NCI-H1092 (cell line): ENCODE measurements at places on chromosomes 2 and 18.
A peak's percentile ranks its signal among the peaks of the same experiment; 100 is the strongest.

DNA sequence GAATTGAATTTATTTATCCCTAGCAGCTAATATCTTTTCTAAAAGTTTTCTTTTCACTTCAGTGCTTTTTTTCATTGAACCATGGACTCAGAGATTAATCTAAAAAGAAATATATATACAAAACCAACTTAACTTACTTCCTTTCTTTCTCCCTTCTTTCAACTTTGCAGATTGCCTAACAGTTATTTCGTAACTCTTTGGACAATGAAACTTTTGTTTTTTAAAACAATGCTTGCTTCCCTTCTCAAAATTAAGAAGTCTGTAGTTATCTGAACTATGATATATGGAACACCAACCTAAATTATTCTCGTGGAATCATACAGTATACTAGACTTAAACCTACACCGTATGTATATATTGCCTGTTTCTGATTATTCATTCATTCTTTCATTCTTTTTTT, 62.9 kb downstream of the MIB1 start:
- no peak for DNase-seq

GRCh38 chr18:23036660-23037201, 98.6 kb upstream of the CABLES1 start:
- no peak for DNase-seq

DNA sequence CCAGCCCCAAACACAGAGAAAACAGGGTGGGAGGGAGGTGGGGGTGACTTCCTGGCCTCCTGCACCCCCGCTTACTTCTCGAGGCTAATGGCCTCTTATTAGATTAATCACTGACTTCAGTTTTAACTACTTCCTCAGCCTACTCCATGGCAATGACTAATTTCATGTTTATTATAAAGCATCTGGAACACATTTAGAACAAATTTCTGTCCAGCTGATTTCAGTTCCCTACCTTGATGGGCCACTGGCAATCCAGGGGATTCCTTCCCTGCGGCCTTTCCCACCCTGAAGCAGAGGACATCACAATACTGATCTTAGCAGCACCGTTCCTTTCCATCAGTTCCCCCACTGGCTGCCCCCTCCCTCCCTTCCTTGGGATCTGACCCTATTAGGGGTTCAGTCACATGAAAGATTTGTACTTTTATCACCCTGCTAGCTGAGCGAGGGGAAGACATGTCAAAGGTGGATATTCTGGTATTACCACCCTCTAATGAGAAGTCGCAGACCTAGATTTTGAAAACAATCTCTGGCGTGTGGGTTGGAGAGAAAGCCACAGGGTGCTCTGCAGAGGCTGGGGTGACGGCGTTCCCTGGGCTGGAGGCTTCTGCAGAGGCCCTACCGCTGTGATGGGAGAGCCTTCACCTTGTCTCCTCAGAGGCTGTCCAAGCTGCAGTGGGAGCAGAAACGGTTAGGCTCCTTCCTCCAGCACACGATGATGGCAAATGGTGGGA, 67.6 kb downstream of the KIAA2012 start:
- no peak for DNase-seq

DNA sequence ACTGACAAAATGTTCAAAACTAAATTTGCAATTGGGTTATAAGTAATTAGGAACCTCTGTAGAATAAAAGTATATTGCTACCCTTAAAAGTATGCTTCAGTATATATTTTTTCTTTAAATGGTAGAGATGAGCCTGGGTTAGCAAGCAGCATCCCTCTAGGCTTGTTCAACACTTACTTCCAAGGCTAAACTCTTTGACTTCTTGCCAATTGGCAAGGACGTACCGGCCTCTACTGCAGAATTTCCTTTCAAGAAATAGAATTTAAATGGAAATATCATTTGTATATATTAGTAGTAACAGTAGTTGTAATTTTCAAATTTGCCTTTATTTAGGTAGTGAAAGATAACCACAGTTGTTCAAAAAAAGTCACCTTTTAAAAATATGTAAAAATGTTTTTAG, 105.1 kb upstream of the SLC38A11 start:
- no peak for DNase-seq

DNA sequence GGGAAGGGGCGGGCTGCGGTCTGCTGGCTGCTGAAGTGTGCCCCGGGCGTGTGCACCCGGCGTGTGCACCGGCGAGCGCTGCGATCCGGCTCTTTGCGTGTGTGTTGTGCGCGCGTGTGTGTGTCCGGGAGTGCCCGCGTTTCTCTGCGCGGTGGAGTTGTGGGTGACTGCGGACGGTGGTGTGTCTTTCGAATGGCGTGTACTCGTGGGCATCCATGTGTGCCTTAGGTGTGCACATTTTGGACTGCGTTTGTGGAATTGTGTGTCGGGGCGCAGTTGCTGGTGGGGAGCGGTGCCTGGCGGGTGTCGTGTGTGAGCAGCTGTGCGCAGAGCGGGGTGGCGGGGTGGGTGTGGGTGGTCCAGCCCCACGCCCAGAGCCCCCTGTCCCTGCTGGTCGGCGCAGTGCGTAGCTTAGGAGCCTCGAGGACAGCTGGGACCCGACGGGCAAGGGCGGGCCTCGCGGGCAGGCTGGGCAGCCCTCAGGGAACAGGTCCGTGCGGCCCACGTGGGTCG, 533 bp downstream of the HPCAL1 start:
- DNase-seq, result no peak

- DNase-seq, result no peak
Measured at GRCh38 chr2:64065516-64065915, 46.3 kb upstream of the VPS54 start.

DNA sequence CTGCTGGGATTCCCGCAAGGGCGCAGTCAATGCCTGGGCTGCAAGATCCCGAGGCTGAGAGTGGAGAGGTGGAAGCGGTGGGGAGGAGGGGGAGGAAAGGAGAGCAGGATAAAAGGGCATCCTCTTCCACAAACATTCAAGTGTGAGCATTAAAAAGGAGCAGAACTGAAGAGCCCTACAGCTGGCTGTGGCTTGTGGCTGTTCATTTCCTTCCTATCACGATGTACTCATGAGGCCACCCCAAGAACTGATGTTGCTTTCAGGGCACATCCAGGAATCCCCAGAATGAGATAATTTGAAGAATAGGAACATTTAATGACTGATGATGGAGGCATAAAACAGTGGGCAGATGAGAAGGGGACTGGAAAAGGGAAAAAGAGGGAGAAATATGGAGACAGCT, 230.8 kb upstream of the SMIM21 start:
- DNase-seq, result no peak

GRCh38 chr2:134367213-134367612, 113.3 kb downstream of the MGAT5 start:
- DNase-seq, result no peak

- no peak for DNase-seq
Measured at GRCh38 chr2:221073326-221074049, 498.6 kb downstream of the EPHA4 start.

DNA sequence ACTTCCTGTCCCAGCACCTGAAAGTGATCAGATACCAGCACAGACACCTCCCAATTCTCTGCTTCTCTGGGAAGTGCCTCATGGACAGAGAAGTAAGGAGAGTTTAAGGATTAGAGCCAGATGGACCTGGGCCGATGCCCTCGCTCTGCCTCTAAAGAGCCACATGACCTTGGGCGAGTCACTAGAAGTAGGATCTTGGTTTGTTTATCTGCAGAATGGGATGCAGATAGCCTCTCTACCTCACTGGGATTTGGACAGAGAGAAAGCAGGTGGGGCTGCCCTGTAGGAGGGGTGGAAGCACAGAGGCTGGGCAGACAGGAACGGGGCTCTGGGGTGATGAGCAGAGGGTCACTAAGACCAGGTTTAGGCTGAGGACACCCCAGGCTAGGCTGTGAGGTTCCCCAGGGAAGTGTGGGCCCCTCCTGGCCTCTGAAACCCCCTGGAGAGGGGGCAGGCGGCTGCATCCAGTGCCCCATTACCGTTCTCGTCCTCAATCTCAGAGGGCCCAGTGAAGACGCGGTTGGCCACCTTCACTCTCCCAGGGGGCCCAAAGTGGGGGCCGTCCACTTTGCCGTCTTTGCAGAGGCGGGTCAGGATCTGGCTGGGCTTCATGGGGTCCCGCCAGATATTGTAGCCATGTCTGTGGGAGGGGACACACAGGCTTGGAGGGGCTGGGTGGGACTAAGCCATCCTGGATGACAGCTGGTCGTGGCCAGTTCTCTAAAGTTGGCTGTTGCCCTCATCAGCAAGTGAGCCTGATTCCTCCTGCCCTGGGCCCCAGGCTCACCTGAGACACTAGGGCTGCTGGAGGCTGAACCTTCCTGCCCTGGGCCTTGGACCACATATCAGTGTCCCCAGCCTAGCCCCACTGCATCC, 13.3 kb downstream of the OTOF start:
- DNase-seq, result no peak

- no peak for DNase-seq
Measured at GRCh38 chr2:30481323-30481800, 34.3 kb downstream of the LCLAT1 start.

- DNase-seq, result no peak
Measured at GRCh38 chr2:213848631-213849030, 562.2 kb upstream of the VWC2L start.

DNA sequence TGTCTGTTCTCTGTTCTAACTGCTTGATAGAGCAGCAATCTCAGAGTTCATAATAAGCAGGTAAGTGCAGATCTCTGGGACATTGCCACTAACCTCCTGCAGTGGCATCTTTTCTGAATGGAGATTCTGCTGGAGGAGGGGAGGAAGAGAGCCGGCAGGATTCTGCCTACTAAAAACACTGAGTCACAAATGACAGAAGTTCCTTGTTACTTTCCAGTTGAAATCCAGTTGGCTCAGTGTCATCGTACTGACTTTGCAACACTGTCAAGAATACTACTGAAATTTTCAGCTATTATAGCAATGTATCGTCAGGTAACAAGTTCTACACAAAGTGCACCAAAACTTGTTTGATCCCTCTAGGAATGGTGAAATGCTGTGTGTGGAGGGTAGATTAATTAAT, 79.6 kb upstream of the ST6GAL2 start:
- DNase-seq, result no peak

DNA sequence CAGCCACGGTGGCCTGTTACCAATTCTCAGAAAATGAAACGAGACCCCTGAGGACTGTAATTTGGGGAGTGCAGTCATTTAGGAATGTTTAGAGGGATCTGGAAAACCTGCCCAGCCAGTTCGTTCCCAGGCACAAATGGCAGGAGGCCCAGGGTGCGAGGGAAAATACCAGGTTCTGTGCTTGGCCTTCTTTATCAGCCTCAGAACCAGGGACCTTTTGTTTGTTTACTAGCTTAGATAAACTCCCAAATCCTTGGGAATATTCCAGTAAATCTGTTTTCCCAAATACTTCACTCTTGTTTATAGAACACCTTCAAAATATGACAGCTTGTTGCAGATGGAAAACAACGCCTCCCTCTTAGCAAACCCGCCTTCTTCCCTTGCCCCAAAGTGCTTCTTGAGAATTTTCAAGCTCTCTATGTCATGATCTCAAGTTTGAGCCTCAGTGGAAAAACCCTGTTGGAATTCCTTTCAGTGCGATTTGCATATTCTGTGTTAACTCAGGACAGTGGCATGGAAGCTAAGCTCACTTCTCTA, 400.3 kb upstream of the SMIM21 start:
- no peak for DNase-seq

- DNase-seq, result no peak
Measured at GRCh38 chr2:15814946-15815345, 125.4 kb upstream of the MYCN start.

DNA sequence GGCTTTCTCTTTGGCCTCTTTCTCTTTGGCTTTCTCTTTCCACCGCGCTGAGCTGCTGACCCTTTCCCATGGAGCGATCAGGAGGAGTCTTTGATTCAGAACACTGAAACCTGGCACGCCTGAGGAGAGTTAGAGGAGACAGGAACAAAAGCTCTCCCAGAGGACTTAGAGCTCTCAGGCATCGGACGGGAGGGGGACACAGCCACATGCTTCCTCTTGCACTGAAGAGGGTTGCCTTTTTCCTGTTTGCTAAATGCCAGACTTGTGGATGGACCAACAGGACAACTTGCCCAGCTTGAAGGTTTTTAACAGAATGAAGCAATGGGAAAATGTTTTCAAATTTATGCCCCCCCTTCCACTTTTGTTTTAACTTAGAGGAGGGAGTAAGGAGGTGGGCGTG, 3.6 kb upstream of the PTPN18 start:
- no peak for DNase-seq

- DNase-seq, result no peak
Measured at GRCh38 chr2:117979911-117980701, 33.8 kb downstream of the CCDC93 start.

DNA sequence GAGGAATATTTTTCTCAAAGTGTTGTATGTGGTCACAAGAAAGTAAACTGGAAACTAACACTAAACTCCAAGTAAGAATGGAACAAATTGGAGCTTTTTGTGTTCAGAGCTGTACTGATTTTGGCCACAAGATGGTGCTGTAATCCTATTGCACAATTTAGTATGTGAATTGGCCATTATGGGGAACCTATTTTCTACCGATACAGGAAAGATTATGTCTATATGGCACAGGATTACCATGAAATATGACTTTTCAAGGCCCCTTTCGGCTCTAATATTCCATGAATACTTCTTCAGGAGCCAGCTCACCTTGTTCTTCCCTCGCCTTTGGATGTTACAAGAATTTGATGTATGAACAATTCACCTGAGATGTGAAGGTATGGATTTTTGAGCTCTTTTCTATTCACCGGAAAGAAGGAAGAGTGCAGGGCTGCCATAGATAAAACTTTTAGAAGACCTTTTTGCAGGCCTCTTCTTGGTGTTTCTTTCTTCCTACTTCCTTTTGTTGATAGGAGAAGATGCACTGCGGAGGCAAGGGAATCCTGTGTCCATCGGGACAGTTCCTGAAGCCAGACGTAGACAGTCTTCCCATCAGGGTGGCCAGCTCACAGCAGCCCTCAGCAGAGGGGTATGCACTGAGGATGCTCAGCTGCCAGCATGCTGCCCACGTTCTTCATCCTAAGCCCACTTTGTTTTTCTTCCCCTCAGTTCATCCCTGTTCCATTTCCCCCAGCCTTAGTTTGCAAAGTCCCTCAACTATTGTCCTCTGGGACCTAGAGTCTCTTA, 13.3 kb downstream of the MRPL44 start:
- DNase-seq, result peak; percentile 17

DNA sequence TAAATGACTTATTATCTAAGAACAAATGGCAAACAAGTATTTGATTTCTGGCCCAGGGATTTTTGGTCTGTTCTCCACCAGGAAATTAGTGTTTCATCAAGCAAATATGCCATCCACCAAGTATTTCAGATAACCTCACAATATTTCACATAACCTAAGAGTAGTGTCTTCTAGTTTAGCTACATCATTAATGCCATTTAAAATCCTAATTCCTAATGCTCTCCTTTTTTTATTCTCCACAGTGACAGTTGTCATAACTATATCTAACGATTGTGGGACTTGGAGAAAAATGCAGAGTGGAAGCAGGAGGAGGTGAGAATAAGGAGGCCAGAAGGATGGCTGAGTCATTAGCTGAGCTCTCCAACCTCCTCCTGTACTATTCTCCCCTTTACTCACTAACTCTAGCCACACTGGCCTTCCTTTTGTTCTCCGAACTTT, 58.5 kb upstream of the CTLA4 start:
- DNase-seq, result no peak

- no peak for DNase-seq
Measured at GRCh38 chr2:73037947-73038585, 33.4 kb downstream of the SFXN5 start.
